Choroid plexus epithelial cell (primary cell): ENCODE measurements at places on chromosomes 3 and 15.
A peak's percentile ranks its signal among the peaks of the same experiment; 100 is the strongest.

DNA sequence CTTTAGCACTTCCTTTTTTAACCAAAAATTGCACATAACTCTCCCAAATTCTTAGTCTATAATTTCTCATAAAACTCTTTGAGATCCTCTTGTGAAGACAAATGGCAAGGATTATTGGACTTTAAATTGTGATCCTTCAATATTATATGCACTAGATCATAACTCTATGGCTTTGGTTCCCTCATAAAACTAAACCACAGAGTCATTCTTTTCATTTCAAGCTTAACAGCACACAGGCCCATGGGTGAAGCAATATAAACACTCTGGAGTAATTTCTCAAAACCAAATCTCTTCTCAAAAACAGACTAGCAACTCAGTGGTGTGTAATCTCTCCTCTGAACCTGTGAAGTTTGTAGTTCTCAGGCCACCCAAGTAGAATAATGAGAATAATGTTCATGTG, 171.0 kb upstream of the NECTIN3 start:
- peak; percentile 52 for DNase-seq

DNA sequence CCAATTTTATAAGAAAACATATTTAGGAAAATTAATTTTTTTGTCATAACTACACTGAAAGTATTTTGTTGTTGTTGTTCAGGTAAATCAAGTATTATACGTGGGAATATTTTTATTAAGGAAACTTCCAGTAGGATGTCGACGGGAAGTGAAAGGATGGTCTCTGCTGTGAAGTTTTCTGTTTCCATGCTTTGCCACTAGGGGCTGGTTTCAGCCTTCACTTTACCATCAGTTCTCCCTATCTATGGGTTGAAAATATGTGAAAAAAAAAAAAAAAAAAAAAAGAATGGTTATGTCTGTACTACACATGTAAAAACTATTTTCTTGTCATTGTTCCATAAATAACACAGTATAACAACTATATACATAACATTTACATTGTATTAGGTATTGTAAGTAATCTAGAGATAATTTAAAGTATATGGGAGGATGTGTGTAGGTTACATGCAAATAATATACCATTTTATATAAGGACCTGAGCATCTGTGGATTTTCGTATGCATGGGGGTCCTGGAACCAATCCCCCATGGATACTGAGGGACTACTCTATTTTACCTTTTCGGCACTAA, 136.7 kb downstream of the SMAD6 start:
- DNase-seq: peak; percentile 77

GRCh38 chr3:73687106-73688004, 62.6 kb upstream of the PDZRN3 start:
- DNase-seq: no peak

GRCh38 chr3:189827108-189827507, 195.9 kb downstream of the TP63 start:
- DNase-seq: no peak

- no peak for DNase-seq
These were observed 142.5 kb downstream of the KLF13 start for GRCh38 chr15:31468911-31469785.

DNA sequence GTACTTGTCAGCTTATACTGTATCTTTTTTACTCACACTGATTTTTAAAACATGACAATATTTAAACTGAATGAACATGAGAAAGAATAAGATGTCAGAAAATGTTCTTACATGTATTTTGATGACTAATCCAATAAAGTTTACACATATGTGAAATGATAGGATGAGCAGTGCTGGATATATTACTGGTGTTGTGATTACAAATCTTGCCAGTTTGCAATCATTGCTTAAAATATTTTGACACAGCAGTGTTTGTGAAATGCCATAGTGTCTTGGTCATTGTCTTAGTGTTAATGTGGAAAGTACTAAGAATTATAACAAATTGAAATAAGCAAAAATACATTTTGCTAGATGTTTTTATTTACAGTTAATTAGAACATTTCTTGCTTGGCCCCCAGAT, 118.7 kb upstream of the MLF1 start:
- DNase-seq: no peak

DNA sequence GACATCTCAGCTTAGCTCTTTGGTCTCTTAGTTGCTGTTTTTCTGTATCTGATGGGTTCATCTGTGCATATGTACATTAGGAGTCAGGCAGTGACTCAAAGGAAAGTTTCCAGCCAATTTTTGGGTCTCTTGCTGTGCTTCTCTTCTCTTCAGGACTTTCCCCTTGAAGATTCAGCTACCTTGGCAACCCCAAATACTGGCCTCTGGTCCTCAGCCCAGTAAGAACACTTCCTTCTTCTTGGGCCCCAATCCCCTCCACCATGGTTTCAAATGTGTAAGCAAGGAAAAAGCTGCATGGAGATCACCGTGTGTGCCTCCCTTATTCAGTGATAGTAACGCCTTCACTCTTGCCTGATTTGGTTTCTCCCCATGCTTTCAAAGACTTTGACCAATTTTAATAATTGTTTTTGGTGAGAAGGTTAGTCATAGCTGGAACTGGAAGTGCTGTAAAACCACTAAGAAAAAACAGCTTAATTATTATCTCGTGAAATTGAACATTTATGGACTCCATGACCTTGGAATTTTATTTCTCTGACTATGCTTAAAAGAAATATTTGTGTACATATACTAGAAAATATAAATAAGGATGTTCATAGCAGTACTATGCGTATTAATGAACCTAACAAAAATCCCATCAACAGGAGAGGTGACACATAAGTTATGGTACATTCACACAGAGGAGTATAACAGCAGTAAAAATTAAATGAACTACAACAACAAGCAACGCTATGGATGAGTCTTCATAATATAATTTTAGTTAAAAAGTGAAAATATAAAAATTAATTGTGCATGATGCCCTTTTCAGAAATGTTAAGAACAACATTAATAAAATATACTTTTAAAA, 125.3 kb upstream of the BCL6 start:
- DNase-seq: no peak

GRCh38 chr3:197257711-197258110, 40.7 kb downstream of the DLG1 start:
- no peak for DNase-seq

GRCh38 chr15:22786868-22787698, 639 bp downstream of the NIPA1 start:
- peak; percentile 36 for DNase-seq

DNA sequence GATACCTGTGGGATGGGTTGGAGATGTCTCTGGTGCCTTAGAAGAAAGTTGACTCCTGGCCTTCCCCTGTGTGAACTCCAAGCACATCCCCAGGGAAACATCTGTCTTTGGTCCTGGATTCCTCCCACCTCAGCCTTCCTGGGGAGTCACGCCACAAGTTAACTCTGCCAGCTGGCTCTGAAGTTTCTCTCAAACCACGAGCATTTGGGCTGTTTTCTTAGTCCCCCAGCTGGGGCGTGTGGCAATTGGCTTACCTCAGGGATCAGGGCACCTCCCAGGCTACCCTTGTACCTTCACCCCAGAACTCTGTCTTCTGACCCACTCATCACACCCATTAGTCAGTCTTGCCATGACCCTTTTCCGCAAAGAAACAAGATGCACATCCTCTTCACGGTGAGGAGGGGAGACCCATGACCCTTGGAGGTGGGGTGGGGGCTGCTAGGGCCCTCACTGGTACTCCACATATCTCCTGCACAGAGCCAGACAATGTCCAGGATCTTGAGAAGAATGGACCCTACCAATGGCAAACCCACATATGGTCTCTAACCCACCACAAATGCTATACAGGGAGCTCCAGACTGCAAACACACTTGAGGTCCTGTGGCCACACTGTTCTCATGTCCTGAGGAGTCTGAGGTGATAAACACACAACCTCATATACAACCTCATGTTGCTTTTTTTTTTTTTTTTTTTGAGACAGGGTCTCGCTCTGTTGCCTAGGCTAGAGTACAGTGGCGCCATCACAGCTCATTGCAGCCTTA, 3.9 kb downstream of the NEIL1 start:
- DNase-seq: no peak

DNA sequence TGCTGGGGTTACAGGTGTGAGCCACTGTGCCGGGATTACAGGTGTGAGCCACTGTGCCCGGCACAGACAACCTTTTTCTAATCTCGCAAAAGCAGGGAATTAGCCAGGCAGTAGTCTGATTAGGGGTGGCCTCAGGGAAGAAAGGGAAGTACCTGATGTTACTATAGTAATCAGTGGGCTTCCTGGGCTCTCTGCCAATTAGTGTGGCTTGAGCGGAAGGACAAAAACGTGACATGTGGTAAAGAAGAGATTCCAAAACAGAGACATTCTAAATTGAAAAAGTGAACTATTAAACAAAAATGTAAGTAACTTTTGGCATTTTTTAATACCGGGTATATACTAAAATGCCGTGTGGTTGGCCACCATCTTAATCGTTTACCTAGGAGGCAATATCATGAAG, 48.1 kb downstream of the CFAP20DC start:
- DNase-seq: no peak

DNA sequence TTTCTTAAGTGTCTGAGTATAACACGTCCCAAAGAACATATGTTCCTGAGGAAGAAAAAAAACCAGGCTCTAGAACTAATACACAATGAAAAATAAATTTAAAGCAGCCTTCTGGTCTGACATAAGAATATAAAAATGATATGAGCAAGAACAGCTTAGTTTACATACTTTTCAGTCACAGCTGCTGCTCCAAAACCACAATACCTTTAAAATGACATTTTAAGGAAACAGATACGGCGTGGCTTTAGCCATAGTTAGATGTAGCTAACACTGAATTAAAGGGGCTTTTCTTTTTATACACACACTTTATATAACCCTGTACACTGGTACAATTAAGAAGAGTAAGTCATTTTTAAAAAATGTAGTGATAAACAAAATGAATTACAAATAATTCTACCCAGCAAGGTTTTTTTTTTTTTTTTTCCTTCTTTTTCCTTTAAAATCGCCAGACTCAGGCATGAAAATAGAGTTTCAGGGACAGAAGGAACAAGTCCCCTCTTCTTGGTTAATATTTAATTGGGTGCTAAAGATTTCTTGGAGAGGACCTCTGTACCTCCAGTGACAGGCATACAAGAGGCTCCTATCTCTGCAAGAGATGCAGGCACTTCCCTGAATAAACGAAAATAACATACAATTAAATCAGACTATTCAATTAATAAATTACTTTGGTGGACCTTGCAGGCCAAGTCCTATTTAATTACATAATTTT, 265.6 kb downstream of the FOXP1 start:
- peak; percentile 45 for DNase-seq

GRCh38 chr3:84555629-84556028, 403.2 kb upstream of the CADM2 start:
- DNase-seq: no peak

DNA sequence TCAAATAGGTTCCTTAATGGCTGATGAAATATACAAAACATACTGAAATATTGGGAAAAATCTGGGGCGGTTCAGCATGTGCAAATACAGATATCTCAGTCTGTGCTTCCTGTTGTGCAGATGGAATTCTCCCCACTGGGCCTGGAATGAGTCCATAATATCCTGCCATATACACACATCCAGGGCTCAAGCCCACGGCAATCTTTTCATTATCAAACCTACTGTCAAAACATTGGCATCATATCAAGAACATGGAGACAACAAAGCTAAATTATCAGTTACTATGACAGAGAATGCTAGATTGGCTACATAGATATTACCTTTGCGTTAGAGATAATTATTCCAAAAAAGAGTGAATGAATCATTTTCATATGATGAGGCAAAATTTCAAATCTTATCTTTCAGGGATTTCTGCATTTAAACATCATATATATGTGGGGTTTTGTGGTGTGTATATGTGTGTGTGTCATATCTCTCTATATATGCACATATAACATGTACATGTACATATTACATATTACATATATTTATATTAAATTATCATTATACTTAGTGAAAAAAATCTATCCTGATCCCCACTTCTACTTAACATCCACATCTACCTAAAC, 713.3 kb downstream of the GBE1 start:
- peak; percentile 32 for DNase-seq

GRCh38 chr3:71028184-71028583, 555.3 kb downstream of the FOXP1 start:
- no peak for DNase-seq

DNA sequence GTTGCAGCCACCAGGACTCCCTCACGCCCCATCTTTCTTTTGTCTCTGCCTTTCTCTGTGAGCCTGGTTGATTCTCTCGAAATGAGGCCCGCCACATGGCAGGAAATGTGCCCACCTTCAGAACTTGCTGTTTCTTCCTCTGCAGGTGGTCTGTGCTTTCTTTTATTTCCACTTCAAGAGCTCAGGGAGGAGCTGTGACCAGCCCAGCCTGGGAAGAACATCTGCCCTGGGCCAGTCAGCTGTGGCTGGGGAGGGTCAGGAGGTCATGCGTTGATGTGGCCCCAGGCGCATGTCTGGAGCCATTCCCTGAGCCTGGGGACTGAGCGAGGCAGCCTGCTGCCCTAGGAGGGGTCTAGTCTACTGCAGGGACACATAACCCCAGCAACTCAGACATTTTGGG, 8.0 kb downstream of the FBLN2 start:
- DNase-seq: no peak

GRCh38 chr3:4741404-4742307, 237.6 kb upstream of the BHLHE40 start:
- DNase-seq: peak; percentile 99

DNA sequence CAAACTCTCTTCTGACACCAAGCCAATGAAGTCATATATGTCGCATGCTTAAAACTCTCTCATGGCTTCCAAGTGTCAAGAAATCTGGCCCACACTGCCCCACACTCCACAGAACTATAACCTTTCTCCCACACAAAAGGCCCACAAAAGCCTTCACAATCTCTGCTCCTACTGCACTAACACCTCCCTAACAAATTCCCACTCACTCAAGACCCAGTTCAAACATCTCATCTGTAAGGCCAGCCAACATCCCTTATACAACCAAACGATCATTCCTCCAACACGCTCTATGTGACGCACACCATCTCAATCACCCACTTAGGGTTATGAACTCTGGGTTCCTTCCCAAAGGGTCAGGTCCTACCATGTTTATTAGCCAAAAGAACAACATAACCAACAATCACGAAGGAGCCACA, 13.5 kb downstream of the TBC1D2B start:
- peak; percentile 85 for DNase-seq

GRCh38 chr3:65685621-65686235, 353.0 kb downstream of the MAGI1 start:
- DNase-seq: peak; percentile 67

GRCh38 chr3:26058901-26059321, 269.0 kb downstream of the OXSM start:
- DNase-seq: no peak

DNA sequence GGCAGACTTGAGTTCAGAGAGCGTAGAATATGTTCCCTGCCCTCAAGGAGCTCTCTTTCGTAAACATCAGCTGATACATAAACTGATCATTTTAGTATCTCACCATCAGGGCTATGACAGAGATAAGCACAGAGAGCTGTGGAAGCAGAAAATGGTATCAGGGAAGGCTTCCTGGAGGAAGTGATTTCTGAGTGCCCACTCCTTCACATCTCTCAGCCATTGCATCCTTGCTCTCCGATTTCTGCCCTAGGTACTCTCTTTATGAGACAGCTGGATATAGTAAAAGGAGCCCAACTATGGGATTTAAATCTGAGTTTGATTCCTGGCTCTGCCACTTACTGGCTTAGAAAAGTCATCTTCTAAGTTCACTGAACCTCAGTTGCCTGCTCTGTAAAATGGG, 9.1 kb upstream of the AP2M1 start:
- DNase-seq: no peak

- DNase-seq: no peak
These were observed 19.7 kb downstream of the HRH1 start for GRCh38 chr3:11173828-11174465.
